ENCODE measurements at places on chromosomes 7 and 10. TPM values are rescaled to one million over a fixed set of nuclear protein-coding genes. Genes with fewer than 3 reads are reported as not detected.

Gene AKR1D1
- total RNA-seq: not detected

Gene PAPSS2
- total RNA-seq: 58.5 TPM

Gene GHRHR
- not detected for total RNA-seq

DNA sequence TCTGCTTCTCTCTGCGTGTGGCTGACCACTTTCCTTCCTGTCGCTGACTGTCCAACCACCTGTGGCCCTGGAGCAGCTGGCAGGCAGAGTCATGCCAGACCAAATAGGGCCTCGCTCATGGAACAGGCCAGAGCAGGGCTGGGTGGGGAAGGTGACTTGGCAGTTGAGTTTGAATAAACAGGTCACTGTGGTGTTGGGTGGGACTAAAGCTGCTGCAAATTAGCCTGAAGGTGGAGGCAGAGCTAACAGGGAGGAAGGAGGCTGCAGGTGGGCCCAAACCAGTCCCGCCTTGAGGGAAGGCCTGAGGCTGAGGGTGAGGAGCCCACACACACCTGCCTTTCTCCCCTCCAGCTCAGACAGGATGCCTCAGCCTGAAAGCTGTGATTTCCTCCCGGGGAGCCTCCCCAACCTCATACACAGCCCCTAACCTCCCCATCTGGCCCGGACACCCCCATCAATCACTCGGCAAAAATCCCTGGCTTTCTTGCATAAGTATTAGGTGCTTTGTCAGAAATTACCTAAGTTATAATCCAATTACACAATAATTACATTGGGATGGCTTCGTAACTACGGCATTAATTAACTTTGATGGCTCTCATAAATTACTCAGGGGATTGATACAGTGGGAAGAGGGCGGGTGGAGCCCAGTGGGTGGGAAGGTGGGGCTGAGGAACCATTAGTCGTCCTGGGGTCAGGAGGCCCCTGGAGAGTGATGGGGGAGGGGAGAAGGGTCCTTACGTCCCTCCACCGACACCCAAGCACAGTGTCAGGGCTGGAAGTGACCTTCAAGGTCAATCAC lies 97.7 kb upstream of the PCBD1 start:
- H3K36me3 ChIP-seq: no peaks in the 10 kb centered on the region
- no peak overlapping the region for H3K27ac ChIP-seq
- no peak overlapping the region for H3K4me3 ChIP-seq
- H3K4me1 ChIP-seq: no peaks in the 10 kb centered on the region
- no peak for DNase-seq
- H3K27me3 ChIP-seq: peaks cover 5% of the 10 kb centered on the region

DNA sequence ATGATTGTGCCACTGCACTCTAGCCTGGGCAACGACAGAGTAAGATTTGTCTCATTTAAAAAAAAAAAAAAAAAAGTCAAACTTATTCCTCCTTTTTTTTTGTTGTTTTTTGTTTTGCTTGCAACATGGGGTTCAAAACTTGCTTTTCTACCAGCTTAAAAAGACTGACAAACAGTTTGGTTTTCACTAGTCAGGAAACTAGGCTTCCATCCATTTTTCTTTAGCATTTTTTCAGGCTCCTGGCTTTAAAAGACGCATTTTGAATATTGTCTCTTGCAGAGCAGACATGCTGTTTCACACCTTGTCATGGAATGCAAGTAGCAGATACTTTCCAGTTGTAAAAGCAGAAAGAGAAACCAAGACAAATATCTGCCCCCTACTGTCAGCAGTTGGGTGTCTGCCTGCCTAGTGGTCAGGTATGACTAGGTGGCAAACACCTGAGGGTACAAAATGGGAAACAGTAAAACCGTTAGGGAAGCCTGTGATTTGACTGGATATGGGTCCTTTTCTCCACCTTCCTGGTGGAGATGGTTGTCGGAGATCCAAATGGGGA lies 139.9 kb downstream of the CCDC71L start:
- no peak overlapping the region for H3K4me3 ChIP-seq
- peaks cover 8% of the 10 kb centered on the region for H3K27me3 ChIP-seq
- no peak for DNase-seq
- no peak overlapping the region for H3K27ac ChIP-seq

DNA sequence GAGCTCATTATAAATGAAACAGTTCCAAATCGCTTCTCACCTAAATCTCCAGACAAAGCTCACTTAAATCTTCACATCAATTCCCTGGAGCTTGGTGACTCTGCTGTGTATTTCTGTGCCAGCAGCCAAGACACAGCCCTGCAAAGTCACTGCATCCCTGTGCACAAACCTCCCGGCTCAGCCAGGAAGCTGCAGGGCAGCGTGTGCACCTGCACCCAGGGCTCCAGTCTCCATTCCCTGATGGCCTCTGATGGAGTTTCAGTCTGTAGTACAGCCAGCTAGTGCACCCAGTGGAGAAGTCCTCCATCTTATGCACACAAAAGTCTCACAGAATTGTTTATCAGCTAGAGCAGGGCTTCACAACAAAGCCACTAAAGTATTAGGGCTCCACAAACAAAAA lies 51.1 kb upstream of the PRSS58 start:
- H3K27me3 ChIP-seq: no peaks in the 10 kb centered on the region
- no peak overlapping the region for H3K27ac ChIP-seq
- no peaks in the 10 kb centered on the region for H3K4me1 ChIP-seq
- H3K4me3 ChIP-seq: no peak overlapping the region

GRCh38 chr7:111018960-111019736 lies 71.8 kb upstream of the LRRN3 start:
- H3K36me3 ChIP-seq: no peaks in the 10 kb centered on the region
- H3K4me1 ChIP-seq: no peaks in the 10 kb centered on the region
- DNase-seq: no peak
- no peak overlapping the region for H3K4me3 ChIP-seq
- H3K27me3 ChIP-seq: no peaks in the 10 kb centered on the region

DNA sequence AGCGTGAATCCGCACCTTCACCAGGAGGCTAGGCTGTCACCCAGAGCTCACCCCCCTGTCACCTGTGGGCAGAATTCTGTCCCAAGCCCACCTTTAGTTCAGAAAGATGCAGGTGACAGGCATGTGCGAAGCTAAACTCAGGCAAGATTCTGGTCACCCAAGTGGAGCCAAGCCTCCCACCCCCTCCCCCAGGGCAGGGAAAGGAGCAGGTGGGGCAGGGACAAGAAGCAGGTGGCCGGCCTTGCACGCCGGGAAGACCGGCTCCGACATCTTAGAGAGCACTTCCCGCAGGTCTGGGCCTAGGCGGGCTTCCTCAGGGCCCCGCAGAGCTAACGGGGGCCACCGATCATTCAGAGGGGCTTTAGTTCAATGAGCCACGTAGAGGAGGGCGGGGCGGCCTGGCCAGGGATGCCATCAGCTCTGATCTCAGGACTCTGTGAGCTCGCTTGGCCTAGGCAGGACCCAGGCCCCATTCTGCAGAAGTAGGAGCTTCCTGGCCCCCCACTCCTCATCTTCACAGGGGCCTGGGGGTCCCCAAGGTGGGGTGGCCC lies 19.9 kb downstream of the UNCX start:
- no peak for DNase-seq
- H3K4me3 ChIP-seq: no peak overlapping the region
- no peak overlapping the region for H3K27ac ChIP-seq
- no peaks in the 10 kb centered on the region for H3K4me1 ChIP-seq

- no peak overlapping the region for H3K27ac ChIP-seq
- H3K36me3 ChIP-seq: no peaks in the 10 kb centered on the region
- no peaks in the 10 kb centered on the region for H3K27me3 ChIP-seq
Observed at GRCh38 chr7:53504914-53505313, 469.5 kb downstream of the POM121L12 start.

DNA sequence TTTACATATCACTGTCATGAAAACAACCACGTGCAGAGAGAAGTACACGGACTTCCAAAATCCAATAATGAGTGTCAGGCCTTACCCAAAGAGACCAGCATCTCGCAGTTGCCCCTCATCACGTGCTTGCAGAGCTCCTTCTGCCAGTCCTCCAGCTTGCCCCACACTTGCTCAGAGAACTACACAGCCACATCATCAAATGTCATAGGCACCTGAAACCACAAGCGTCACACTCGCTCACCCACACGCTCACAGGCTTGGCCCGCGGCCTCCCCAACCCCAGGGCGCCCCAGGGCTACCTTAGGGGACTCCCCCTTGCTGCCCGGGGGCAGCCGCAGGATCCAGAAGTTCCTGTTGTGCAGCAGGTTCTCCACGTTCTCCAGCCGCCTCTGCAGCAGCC lies 123.4 kb upstream of the ZNF746 start:
- H3K4me1 ChIP-seq: peaks cover 7% of the 10 kb centered on the region
- peaks cover 10% of the 10 kb centered on the region for H3K36me3 ChIP-seq
- no peak overlapping the region for H3K4me3 ChIP-seq
- no peaks in the 10 kb centered on the region for H3K27me3 ChIP-seq
- H3K27ac ChIP-seq: no peak overlapping the region

- no peaks in the 10 kb centered on the region for H3K36me3 ChIP-seq
- H3K4me1 ChIP-seq: no peaks in the 10 kb centered on the region
- H3K27me3 ChIP-seq: no peaks in the 10 kb centered on the region
- no peak overlapping the region for H3K4me3 ChIP-seq
Observed at GRCh38 chr10:1183033-1183396, 126.8 kb downstream of the WDR37 start.

DNA sequence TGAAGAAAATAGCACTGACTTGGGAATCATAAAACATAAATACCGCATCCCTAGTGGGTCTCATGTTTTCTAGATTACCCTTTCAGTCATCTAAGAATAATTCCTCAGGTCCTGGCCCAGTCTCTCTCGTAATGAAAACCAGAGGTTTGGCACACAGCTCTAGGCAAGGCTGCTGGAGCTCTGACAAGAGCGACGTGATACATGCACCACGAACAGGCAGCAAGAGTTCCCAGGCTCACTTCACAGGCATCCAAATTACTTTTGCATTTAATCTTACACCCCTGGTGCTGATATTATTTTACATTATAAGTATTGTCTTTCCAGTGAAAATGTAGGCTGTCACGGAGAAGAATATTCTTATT lies 105.2 kb downstream of the THSD7A start:
- H3K4me1 ChIP-seq: peaks cover 4% of the 10 kb centered on the region
- H3K27me3 ChIP-seq: no peaks in the 10 kb centered on the region
- peak; percentile 82 for DNase-seq
- H3K36me3 ChIP-seq: no peaks in the 10 kb centered on the region
- no peak overlapping the region for H3K4me3 ChIP-seq

DNA sequence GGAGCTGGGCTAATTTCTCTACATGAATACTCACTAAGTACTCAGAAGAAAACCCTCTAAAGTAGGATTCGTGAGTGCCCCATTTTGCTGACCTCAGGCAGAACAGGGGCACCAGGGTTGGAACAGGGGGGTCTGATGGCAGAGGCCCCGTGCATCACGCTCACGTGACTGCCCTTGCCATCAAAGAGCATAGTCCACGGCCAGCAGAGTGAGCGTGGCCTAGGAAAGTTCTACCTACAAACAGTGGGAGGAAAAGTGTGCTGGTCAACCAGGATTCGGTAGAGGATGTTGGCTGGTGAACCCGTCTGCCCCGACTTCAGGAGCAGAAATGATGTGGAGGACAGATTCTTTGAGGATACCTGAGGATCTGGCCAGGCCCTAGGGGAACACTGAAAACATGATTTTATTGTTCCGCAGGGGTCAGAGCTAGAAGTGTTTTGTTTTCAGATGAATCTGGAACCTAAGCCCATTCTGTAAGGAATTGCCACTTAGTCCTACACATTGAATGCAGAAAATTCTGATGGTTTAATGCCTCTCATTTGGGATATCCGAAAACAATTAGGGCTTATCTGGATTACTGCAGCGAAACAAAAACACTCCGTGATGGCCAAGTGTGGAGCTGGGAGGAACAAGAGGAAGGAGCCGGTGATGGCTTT lies 138.8 kb upstream of the SHH start:
- H3K27me3 ChIP-seq: no peaks in the 10 kb centered on the region
- peak overlapping the region; percentile 95 for H3K27ac ChIP-seq
- no peak for DNase-seq
- no peaks in the 10 kb centered on the region for H3K36me3 ChIP-seq

DNA sequence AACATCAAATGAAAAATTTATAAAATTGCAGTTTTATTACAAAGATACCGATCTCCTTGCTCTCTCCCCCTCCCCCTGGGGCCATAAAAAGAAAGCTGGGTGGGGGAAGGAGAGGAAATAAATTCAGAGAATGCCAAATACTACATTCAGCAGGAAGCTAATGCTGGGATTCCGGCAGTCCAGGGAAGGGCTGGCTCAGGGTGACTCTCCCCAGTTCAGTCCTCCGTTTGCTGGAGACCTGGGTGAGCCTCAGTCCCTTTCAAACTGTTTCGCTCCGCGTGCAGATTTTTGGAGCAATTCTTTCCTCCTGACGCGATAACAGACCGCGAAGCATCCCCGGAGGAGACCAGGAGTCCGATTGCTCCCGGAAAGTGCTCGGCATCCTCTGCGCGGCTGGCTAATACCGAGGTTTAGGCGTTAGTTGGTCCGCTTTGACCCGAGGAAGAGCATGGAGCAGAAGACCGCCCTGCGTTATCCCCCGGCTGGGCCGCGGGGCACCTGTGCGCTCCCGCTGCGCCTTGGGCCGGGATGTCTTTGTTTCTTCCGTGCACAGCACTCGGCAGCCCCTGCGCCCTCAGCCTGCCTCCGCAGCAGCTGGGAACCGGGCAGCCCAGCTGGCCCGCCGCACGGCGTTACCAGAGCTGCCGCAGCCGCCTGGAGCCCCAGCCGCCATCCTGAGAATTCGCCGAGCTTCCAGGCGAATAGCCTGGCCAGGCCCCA lies 3.9 kb upstream of the HOXA2 start:
- peak; percentile 52 for DNase-seq
- H3K27ac ChIP-seq: peak overlapping the region; percentile 65
- H3K4me3 ChIP-seq: peak overlapping the region; percentile 41

DNA sequence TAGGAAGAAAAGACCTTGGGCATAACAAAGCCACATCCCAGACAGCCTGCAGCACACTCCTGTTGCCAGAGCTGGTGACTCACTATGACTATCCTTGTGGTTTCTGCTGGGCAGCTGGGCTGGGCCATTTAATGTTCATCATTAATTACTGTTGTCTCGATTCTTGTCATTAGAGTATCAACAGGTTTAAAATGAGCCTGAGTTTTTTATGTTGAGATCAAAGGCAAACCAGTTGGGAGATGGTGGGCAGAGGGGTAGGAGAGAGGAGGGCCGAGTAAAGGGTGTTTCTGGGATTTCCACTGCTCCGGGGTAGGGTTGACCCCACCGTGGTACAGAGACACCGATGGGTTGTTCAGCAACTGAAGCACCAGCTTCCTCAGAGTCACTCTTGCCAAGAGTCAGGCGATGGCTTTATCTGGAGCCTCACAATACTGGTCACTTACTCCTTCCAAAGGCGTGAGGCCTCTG lies 128.7 kb upstream of the LYZL1 start:
- no peaks in the 10 kb centered on the region for H3K27me3 ChIP-seq
- no peaks in the 10 kb centered on the region for H3K36me3 ChIP-seq
- peaks cover 19% of the 10 kb centered on the region for H3K4me1 ChIP-seq
- peak; percentile 95 for DNase-seq

DNA sequence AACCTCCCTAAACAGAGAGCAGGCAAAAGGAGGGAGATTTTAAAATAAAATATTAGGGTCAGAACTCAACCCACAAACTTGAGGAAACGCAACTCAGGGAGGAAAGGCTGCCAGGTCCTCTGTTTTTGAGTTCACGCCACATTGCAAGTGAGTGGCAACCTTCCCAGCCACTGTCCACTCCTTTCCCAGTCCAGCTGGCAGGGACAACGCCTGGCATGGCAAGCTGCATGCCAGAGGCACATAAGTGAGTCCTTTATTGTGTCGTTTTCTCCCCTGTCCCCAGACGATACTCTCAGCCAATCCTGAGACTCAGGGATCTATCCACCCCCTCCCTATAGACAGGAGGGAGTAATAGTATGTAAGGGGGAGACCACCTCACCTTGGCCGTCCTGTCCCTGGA lies 22.4 kb downstream of the FBXW4 start:
- H3K27ac ChIP-seq: no peak overlapping the region
- H3K27me3 ChIP-seq: no peaks in the 10 kb centered on the region
- H3K4me1 ChIP-seq: no peaks in the 10 kb centered on the region
- no peak for DNase-seq

- peaks cover 4% of the 10 kb centered on the region for H3K36me3 ChIP-seq
- no peak overlapping the region for H3K4me3 ChIP-seq
- H3K27me3 ChIP-seq: no peaks in the 10 kb centered on the region
- DNase-seq: peak; percentile 52
- peaks cover 6% of the 10 kb centered on the region for H3K4me1 ChIP-seq
Observed at GRCh38 chr7:80806663-80807062, 112.2 kb downstream of the SEMA3C start.

Data from astrocyte (in vitro differentiated cells and primary cell).